ENCODE measurements at places on chromosomes 13 and 19. TPM values are rescaled to one million over a fixed set of nuclear protein-coding genes. Genes with fewer than 3 reads are reported as not detected.

Gene LILRA6
- 0.39 TPM for polyA plus RNA-seq

- no peak for DNase-seq
Measured at GRCh38 chr19:35519291-35519690, 5.8 kb upstream of the DMKN start.

DNA sequence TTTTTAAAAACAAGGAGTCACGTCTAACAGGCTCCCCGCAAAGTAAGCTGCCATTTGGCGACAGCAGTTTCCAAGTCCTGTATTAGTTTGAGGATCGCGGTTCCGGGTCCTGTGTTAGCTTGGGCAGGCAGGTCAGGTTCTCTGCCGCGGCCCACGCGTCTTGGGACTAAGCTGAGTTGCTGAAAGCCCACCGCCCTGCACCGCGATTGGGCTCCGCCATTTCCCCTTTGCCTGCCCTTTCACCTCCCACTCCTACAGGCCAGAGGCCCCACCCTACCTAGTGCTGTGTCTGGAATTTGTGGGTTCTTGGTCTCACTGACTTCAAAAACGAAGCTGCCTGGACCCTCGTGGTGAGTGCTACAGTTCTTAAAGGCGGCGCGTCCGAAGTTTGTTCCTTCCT lies 6.8 kb downstream of the PARP4 start:
- no peak for DNase-seq

Gene CLEC17A
- 0.06 TPM for polyA plus RNA-seq

DNA sequence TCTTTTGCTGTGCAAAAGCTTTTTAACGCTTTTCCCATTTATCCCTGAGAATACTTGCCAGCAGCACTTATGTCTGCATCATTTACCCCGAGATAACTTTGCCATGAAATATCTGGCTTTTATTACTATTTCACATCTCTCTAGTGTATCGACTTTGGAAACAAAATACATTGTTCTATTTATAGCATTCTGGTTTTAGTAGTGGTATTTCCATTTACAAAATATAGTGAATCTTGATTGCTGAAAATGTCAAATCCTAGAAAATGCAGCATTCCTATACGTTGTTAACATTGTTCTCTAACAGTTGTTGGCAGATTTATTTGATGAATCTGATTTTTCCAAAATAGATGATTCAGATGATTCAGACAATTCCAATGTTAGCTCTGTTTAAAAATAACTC lies 189.3 kb upstream of the SPRY2 start:
- DNase-seq, result no peak

All from right renal cortex interstitium (tissue), 3 donors.